ENCODE measurements at places on chromosomes 1 and 21.

- DNase-seq: no peak
These were observed 13.5 kb upstream of the PPP1R8 start for GRCh38 chr1:27816921-27817630.

GRCh38 chr1:12343823-12344487 lies 114.1 kb downstream of the VPS13D start:
- no peak for DNase-seq

DNA sequence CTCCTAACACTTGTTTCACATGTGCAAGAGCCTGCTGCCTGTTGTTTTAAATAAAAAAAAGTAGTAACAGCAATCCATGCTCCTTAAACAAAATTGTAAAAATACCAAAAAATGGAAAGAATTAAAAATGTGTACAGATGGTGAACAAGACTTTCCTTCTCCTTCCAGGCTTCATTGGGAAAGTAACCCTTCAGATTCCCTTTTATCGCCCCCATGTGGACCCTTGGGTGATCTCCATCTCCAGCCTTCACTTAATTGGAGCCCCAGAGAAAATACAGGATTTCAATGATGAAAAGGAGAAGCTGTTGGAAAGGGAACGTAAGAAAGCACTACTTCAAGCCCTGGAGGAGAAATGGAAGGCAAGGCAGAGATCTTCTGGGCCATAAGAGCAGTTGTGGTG lies 14.2 kb downstream of the VPS13D start:
- no peak for DNase-seq

DNA sequence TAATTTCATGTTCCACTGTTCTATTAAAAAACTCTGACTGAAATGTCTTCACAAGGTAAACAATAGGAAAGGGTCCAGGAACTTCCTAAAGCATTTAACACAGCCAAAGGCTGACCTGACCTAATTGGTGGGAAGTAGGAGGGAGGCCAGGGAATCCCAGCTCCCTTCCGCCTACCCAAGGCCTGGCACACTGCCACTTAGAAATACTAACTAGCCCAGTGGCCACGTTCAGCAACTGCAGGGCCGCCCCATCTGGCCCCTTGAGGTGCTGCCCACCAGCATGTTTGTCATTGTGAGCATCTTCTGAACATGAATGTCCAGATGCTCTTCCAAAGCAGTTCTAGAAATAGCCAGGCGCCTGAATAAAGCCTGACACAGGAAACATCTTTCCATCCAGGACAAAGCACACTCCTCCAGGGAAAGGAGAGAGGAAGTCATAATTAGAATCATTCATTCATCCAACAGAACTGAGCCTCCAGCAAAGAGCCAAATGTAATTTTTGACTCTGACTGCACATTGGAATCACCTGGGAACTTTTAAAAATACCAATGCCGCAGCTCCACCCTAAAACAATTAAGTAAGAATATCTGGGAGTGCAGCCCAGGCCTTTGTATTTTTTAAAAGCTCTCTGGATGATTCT lies 44.6 kb upstream of the BCL9 start:
- no peak for DNase-seq

- DNase-seq: no peak
These were observed 134.0 kb downstream of the FAM78B start for GRCh38 chr1:166032572-166033371.

GRCh38 chr1:168088511-168089325 lies 48.0 kb downstream of the GPR161 start:
- no peak for DNase-seq

DNA sequence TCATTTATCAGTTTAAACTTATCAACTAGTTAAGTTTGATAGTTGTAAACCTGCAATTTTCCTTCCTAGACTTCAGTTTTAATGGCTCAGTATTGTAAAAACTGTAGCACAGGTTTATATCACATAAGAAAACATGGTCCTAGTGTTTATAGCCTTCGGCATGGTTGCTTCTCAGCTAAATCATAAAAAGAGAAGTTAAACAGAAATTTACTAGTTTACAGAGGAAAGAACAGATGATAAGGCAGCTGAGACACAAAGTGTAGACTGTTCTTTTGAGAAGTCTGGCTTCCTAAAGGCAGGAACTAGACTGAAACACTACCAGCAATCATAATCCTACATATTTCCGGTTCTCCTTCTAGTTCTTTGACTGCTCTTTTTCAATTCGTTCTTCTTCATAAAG lies 39.8 kb downstream of the WNT2B start:
- no peak for DNase-seq

GRCh38 chr1:189275796-189276195 lies 1201.9 kb downstream of the BRINP3 start:
- no peak for DNase-seq

DNA sequence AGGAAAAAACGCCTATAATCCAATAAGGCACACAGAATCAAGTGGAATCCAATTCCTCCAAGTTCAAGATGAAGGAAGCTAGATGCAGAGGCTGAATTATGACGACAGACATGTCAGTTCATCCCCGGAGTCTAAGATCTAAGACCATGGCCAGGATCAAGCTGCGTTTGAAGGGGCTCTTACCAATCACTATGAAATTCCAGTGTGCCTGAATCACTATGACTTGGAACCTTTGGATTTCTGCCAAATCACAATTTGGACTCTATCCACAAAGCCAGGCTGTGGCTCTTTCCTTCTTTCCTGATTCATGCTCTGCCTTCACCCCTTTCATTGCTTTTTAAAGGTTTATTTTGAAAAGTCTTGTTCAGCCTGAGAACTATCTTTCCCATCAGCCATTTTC lies 17.1 kb downstream of the OLIG2 start:
- no peak for DNase-seq

- no peak for DNase-seq
These were observed 344.0 kb downstream of the ASTN1 start for GRCh38 chr1:176820391-176821031.
